ENCODE measurements at places on chromosomes 3 and 15. TPM values are rescaled to one million over a fixed set of nuclear protein-coding genes. Genes with fewer than 3 reads are reported as not detected.

- peaks cover 6% of the 10 kb centered on the region for H3K36me3 ChIP-seq
- peak overlapping the region; percentile 87 for H3K27ac ChIP-seq
- H3K4me1 ChIP-seq, result peaks cover 45% of the 10 kb centered on the region
- H3K27me3 ChIP-seq, result no peaks in the 10 kb centered on the region
- H3K4me3 ChIP-seq, result peak overlapping the region; percentile 99
- no peak for DNase-seq
Measured at GRCh38 chr3:197297002-197297401, 1.4 kb downstream of the DLG1 start.

GRCh38 chr15:61076598-61077170 is 152.4 kb downstream of the RORA start:
- no peak for DNase-seq
- no peaks in the 10 kb centered on the region for H3K4me1 ChIP-seq
- H3K4me3 ChIP-seq, result no peak overlapping the region
- H3K27me3 ChIP-seq, result no peaks in the 10 kb centered on the region

DNA sequence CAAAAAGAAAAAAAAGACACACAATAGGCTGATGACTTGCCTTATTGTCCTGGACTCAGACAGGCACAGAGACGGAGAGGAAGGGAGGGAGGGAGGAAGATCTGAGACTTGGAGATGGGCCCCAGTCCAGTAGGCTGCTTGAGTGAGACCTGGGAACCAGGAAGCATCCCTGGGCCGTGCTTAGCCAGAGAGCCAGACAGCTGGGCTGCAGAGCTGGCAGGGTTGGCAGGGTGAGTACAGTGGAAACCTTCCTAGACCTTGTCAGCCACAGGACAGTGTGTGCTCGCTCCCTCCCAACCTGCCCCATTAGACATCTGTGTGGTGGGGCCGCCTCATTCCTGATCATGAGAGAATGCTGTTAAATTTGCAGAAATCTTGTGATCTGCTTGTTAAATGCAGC is 107.9 kb upstream of the ALDH1A3 start:
- H3K27ac ChIP-seq, result no peak overlapping the region
- H3K4me1 ChIP-seq, result no peaks in the 10 kb centered on the region
- no peaks in the 10 kb centered on the region for H3K27me3 ChIP-seq
- H3K4me3 ChIP-seq, result no peak overlapping the region

- no peak overlapping the region for H3K4me3 ChIP-seq
- H3K27ac ChIP-seq, result no peak overlapping the region
- no peaks in the 10 kb centered on the region for H3K36me3 ChIP-seq
- no peaks in the 10 kb centered on the region for H3K27me3 ChIP-seq
- H3K4me1 ChIP-seq, result no peaks in the 10 kb centered on the region
Measured at GRCh38 chr3:126418661-126419131, 24.0 kb downstream of the CFAP100 start.

DNA sequence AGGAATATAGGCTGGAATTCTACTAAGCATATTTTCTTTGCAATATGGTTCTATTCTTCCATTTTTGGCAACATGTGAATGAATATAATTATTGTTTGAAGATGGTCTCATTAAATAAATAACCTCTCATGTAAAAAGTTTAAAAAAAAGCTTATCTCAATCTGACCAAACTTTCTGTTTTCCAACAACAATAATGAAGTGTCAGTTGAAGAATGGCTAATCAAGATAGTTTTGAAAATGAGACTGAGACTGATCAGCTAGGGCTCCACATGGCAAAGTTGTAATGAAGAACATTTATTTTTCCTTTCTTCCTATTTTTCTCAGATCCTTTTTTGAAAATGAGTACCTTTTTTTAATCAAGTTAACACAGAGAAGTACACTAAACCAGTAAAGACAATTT is 117.4 kb downstream of the GALK2 start:
- no peaks in the 10 kb centered on the region for H3K27me3 ChIP-seq
- DNase-seq, result no peak
- H3K36me3 ChIP-seq, result peaks cover 39% of the 10 kb centered on the region

PCLAF gene
- 3.9 TPM for total RNA-seq

ALPK3 gene
- 0.77 TPM for total RNA-seq

DNA sequence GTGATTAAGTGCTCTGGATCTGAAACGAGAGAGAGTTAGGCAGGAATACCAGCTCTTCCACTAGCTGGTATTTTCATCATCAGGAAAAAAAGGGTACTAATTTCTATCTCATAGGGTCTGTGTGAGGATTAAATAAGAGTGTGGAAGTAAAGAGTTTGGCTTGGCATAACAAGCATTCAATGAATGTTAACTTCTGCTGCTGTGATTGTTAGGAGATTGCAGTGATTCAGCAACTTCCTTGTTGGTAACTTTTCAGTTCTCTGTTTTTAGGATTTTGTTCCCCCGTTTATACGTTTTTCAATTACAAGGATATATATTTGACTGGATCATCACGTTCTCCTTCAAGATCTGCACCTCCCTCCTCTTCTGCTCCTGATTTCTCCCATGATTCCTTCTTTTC is 65.9 kb upstream of the MYO5C start:
- H3K4me1 ChIP-seq, result no peaks in the 10 kb centered on the region
- peaks cover 34% of the 10 kb centered on the region for H3K36me3 ChIP-seq
- no peak overlapping the region for H3K27ac ChIP-seq
- no peak for DNase-seq
- no peaks in the 10 kb centered on the region for H3K27me3 ChIP-seq

DNA sequence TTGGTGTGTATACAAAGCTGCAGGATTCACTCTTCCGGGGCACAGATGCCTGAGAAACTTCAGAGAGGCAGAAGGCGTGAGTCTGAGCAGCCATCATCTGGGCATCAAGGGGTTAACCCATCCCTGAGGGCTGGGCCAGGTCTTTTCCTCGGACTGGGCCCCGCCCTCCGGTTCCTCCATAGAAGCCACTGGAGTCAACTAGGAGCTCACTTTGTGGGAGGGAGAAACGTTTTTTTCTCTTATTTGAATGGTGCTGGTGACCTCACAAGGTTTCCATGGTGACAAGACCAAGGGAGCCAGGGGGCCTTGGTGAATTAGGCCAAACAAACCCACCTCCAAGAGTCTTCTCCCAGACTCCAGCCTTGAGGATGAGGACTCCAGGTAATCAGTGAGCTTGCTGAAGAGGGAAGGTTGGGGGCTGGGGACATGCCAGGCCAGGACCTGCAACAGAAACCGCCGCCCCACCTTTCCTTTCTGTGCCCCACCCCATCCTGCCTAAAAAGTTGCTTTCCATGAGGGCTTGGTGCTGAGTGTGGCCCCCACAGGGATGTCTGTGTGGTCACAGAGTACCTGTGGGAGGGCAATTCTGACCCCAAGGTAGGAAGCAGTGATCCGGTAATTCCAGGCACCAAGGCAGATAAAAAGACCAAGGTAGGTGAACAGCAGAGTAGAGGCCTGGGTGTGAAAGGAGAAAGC is 14.8 kb upstream of the INSYN1 start:
- peaks cover 3% of the 10 kb centered on the region for H3K27me3 ChIP-seq
- no peak overlapping the region for H3K4me3 ChIP-seq
- DNase-seq, result no peak
- peaks cover 11% of the 10 kb centered on the region for H3K4me1 ChIP-seq
- H3K27ac ChIP-seq, result no peak overlapping the region

CSTA gene
- total RNA-seq, result 6.4 TPM

DNA sequence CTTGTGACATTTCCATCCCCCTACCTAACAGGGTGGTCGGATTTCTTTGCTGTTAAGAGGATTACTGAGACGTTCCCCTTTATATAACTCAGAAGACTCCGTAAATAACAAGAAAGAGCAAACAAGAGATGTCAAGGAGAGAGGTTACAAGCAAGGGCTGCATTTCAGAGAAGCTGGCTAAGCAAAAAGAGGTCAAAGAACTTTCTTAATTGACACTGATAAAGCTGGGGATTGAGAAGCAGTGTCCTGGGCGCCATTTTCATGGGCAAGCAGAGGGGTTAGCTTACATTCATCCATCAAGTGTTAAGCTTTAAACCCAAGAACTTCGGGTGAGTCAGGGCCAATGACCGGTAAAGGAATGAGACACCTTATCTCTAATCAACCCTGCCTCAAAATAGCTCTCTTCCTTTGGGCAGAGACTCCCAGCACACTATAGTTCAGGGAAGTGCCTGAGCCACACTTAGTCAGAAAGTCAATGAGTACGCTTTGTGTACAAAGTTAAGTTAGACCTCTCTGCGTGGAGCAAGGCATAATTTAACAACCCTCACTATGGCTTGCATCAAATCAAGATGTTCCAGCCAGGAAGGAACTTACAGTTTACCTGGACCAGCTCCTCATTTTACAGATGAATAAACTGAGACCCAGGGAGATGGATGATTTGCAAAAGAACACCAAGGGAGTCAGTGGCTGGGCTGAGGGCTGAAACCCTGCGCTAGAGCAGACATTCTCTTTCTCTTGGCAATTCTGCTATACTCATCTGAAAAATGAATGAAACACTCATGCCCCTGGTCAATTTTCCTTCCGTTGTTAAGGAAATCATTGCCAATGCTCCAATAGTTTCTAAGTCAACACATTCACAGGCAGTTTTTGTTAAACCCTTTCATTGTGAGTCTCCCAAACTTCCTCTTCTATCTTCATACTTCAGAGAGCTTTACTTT is 44.6 kb downstream of the CCNL1 start:
- H3K27me3 ChIP-seq, result no peaks in the 10 kb centered on the region
- no peak overlapping the region for H3K27ac ChIP-seq
- H3K4me3 ChIP-seq, result no peak overlapping the region
- peaks cover 8% of the 10 kb centered on the region for H3K4me1 ChIP-seq
- DNase-seq, result no peak

GRCh38 chr15:70873232-70874054 is 18.8 kb downstream of the THAP10 start:
- no peaks in the 10 kb centered on the region for H3K4me1 ChIP-seq
- H3K36me3 ChIP-seq, result no peaks in the 10 kb centered on the region
- H3K4me3 ChIP-seq, result no peak overlapping the region
- DNase-seq, result no peak
- no peak overlapping the region for H3K27ac ChIP-seq
- H3K27me3 ChIP-seq, result no peaks in the 10 kb centered on the region

DNA sequence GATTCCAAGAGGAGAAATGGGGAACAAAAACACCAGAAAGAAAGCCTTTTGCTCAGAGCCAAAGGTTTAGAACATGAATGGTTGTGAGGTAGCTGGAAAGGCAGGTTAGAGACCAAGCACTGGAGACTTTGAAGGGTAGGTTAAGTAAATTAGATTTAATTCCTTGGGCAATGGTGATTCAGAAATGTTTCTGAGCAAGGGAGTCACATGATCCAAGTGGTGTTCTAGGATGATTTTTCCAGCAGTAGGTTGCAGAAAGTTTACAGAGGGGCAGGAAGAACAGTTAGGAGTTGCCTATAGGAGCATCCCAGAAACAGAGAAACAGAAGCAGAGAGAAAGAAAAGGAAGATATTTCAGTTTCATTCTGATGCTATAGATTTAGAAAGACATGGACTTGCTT is 139.8 kb downstream of the WDR76 start:
- no peak overlapping the region for H3K27ac ChIP-seq
- DNase-seq, result no peak
- H3K36me3 ChIP-seq, result no peaks in the 10 kb centered on the region
- H3K27me3 ChIP-seq, result no peaks in the 10 kb centered on the region

GRCh38 chr3:193378706-193379105 is at the start of gene ATP13A5:
TSS of gene ATP13A5 (minus strand) at chr3:193378753. CDS start at chr3:193378725, 28 bp downstream.
- H3K27ac ChIP-seq, result no peak within 1 kb of the TSS
- no peaks in the 10 kb centered on the region for H3K27me3 ChIP-seq
- no peaks in the 10 kb centered on the region for H3K4me1 ChIP-seq
- no peaks in the 10 kb centered on the region for H3K36me3 ChIP-seq

DNA sequence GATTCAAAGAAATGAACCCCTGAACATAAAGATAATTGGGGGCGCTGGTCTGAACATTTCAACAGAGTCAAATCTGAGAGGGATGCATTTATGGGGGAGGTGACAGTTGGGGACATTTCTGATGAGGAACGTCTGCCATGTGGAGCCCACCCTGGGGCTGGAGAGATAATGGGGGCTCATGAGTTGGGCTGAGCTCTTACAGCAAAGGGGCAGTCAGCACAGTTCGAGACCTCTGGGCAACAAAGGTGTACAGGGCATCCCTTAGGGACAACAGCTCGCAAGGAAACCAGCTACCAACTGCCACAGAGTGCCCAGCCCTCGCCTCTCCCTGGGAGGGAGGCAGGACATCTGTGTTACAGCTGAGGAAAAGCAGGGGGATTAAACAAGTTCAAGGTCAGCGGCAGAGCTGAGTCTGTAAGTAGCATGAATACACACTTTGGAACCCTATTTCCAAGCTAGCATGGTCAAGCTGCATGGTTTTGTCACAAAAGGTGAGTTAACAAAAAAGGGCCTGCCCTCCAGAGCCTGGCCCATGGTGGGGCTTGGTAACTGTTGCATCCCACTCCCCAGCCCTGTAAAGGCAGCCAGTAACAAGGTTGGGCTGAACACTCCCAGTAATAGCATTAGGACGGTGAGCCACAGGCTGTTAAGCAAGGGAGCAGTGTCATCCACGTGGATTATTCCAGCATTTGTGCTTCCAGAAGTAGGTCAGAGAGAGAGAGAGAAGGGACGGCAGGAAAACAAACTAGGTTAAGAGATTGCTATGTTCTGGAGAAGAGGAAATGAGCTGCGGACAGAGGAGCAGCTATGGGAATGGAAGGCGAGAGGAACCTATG is 4.3 kb downstream of the GNB5 start:
- H3K36me3 ChIP-seq, result no peaks in the 10 kb centered on the region
- DNase-seq, result no peak
- no peak overlapping the region for H3K4me3 ChIP-seq
- H3K27ac ChIP-seq, result no peak overlapping the region

ATRIP gene
- total RNA-seq, result 6.8 TPM

- H3K4me3 ChIP-seq, result no peak overlapping the region
- no peak overlapping the region for H3K27ac ChIP-seq
- H3K4me1 ChIP-seq, result no peaks in the 10 kb centered on the region
- H3K36me3 ChIP-seq, result peaks cover 61% of the 10 kb centered on the region
- no peaks in the 10 kb centered on the region for H3K27me3 ChIP-seq
Measured at GRCh38 chr3:4656626-4657328, 163.6 kb downstream of the ITPR1 start.

DNA sequence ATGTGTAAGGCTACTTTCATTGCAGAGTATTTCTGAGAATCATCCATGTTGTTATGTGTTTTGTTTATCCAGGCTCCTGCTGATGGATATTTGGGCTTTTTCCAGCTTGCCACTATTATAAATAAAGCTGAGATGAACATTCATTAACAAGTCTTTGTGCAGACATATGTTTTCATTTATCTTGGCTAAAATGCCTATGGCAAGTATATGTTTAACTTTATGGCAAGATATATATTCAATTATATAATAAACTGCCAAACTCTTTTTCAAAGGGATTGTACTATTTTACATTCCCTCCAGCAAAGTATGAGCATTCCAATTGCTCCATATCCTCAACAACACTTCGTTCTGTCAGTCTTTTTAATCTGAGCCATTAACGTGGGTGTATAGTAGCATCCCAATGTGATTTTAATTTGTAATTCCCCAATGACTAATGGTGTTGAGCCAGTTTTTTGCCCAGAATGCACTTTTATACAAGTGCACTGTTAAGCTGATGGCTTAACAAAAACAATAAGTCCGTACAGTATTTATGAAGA is 452.4 kb downstream of the SHQ1 start:
- H3K27ac ChIP-seq, result no peak overlapping the region
- peaks cover 35% of the 10 kb centered on the region for H3K4me1 ChIP-seq
- H3K36me3 ChIP-seq, result no peaks in the 10 kb centered on the region
- H3K4me3 ChIP-seq, result no peak overlapping the region
- no peak for DNase-seq
- no peaks in the 10 kb centered on the region for H3K27me3 ChIP-seq
